ENCODE measurements at places on chromosomes 2 and 18.

GRCh38 chr18:34697233-34697632, 12.9 kb upstream of the DTNA start:
- DNase-seq: no peak

- DNase-seq: no peak
These were observed 171.8 kb upstream of the PIK3C3 start for GRCh38 chr18:41783065-41783818.

DNA sequence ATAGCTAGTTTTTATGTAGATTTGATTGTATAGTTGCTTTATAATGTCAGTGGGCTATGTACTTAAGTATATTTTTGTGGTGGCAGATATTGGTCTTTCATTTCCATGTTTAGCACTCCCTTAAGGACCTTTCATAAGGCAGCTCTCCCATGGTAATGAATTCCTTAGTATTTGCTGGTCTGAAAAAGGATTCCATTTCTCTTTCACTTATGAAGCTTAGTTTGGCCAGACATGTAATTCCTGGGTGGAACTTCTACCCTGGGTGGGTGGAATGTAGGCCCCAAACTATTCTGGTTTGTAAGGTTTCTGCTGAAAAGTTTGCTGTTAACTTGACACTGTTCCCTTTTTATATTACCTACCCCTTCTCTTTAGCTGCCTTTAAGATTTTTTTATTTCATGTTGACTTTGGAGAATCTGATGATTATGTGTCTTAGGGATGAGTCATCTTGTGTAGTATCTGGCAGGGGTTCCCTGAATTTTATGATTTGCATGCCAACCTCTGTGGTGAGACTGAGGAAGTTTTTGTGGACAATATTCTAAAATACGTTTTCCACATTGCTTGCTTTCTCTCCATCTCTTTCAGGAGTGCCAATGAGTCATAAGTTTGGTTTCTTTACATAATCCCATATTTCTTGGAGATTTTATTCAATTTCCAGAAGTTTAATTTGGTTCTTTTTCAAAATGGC, 65.4 kb upstream of the VRK2 start:
- DNase-seq: no peak

DNA sequence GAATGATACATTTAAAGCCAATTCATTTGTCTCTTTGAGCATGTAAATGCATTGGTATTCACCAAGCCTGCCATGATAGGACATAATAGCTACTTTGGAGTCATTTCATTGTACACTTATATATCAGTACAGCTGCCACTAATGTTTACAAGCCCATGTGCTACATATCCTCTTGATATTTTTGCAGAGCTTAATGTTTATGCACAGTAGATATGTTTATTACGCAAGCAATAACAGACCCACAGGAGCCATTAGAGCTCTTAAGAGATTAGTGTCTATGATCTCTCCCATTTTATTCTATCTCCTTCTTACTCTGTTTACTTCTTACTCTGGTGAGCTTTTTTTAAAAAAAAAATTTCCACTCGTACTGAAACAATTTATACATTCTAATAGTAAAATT, 1132.1 kb upstream of the ZEB2 start:
- DNase-seq: no peak

- no peak for DNase-seq
These were observed 77.2 kb upstream of the NFU1 start for GRCh38 chr2:69514406-69514805.

DNA sequence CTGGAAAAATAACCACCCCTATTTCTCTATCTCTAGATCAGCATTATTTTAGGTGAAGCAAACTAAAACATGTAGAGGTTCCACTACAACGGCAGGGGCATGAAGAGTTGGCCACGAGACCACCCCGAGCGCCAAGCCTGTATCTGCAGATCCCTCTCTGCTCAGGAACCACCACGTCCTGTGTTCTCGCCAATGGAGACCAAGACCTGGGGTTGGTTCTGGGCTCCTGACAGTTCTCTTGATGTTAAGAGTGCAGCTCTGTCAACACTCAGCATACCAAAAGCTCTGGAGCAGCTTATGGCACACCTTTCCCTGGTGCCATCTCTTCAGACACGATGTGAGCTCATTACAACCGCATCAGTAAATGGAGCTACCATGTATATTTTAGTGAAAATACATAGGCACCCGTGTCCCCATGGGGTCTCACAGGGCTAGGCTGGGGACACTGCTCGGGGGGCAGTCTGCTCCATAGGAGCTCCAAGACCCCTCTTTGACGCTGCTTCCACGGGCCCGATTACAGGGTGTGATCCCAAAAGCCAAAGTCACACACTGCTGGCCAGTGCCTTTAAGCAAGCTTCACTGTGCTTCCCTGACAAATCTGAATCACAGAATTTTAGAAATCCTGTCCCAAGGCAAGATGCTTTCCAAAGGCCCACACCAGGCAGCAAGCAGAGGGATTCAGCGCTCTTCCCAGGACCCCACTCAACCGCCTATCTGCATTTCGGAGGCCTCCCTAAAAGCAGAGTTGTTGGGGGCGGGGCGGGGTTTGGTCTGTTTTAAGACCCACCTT, 72.2 kb downstream of the EMILIN2 start:
- DNase-seq: no peak

DNA sequence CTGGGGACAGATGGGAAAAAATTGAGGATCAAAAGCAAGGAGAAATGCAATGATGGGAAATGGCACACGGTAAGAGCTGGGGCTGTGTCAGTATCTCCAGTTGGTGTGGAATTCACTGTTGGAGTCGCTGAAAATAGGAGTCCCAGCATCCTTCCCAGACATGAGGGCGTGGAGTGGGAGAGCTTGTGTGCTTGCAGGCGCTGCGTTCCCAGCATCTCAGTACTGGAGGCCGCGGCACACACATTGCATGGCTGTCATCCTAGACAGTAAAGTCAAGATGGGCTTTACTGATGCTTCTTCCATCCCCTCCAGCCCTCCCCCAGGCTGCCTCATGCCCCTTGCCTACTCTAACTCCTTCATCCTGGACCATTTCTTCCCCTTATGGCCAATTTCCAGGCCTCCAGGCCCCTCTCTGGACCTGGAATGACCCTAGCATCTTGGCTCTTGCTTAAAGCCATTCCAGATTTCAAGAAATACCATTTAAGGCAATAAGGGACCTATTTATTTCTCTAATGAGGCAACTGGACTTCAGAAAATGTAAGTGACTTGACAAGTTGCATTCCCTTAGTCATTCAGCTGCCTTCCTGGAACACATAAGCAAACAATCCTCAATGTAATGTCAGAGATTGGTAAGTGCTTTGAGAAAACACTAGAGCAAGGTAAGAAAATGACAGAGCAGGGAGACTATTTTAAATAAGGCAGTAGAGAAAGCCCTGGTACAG, 70.5 kb upstream of the TTC39C start:
- no peak for DNase-seq

DNA sequence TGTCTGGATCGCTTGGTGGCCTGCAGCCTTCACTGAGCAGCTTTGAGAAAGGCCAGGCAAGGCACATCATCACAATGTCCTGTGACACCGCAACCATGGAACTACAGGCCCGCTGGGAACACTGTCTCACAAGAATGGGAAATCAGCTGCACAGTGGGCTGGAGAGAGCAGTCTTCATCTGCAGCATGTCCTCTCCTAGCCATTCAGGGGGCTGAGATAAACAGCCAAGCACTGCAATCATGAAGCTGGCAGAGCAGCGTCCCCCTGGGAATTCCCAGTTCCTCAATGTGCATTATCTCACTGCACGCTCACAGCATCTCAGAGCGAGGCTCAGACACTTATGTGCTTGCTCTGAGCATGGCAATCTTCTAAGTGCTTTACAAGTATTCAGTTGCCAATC, 1.9 kb downstream of the CMPK2 start:
- DNase-seq: no peak

GRCh38 chr18:66894851-66895250, 291.0 kb upstream of the CDH19 start:
- DNase-seq: no peak

GRCh38 chr18:7749510-7749981, 182.4 kb downstream of the PTPRM start:
- no peak for DNase-seq

DNA sequence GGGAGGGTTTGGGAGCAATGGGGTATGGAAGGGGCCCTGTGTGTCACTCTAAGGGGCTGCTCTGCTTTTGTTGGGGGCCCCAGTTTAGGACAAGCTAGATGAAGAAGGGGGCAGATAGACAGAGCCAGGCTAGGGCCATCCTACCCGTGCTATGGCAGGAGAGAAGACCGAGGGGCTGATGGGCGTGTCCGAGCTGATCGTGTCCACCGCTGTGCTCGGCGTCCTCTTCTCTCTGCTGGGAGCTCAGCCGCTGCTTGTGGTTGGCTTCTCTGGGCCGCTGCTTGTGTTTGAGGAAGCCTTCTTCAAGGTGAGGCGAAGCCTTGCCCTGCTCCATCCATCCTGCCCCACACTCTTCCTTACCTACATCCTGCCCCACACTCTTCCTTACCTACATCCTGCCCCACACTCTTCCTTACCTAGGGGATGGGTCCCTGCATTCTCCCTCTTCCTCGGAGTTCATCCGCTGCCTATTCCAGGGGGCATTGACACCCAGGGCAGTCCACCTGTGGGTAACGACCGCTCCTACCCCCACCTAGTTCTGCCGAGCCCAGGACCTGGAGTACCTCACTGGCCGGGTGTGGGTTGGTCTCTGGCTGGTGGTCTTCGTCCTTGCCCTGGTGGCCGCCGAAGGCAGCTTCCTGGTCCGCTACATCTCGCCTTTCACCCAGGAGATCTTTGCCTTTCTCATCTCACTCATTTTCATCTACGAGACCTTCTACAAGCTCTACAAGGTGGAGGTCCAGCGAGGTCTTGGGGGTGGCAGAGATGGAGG, 8.9 kb downstream of the SLC4A3 start:
- DNase-seq: no peak

DNA sequence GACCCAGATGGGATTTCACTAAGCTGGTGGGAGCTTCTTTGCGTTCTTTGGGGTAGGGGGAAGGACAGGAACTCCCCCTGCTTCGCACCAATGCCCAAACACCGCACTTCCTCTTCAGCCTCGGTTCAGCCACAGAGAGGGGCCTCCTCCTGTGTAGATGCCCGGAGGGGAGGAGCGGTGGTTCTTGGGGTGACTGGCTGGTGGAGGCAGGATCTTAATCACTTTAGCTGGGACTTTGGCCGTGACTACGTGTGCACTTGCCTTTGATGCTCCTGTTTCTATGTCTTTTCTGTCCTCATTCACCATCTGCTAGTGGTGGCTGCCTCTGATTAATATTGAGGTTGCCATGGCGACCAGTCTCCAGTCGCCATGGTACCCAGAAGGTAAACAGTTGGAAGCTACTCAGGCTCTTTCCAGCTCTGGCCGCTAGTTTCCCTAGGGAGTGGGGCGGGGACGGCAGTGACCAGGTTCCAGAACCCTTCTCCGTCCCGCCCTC, 1.9 kb downstream of the CNGA3 start:
- DNase-seq: no peak

GRCh38 chr2:191637182-191638078, 40.5 kb upstream of the NABP1 start:
- DNase-seq: no peak

Measured in CD4-positive, alpha-beta T cell (primary cell).